ENCODE measurements at places on chromosomes 11 and 22. TPM values are rescaled to one million over a fixed set of nuclear protein-coding genes. Genes with fewer than 3 reads are reported as not detected.

- no peak for DNase-seq
Observed at GRCh38 chr11:48880021-48880441, 103.7 kb downstream of the TRIM51G start.

GRCh38 chr11:68213135-68213515 lies at the start of gene KMT5B:
KMT5B (minus strand) TSS chr11:68213296; CDS start chr11:68190076, 23,220 bp downstream.
- DNase-seq: peak; percentile 72

Gene GPHA2
- total RNA-seq: 0.83 TPM

GRCh38 chr11:102177974-102178631 lies 67.9 kb downstream of the YAP1 start:
- DNase-seq: no peak

Gene MUC6
- total RNA-seq: not detected

Measured in GM23338 (cell line).